Cerebellar nuclear complex (tissue), 1 donor: ENCODE measurements at places on chromosomes 5 and 9.

GRCh38 chr9:20649381-20649780 lies 27.1 kb upstream of the MLLT3 start:
- no peak for DNase-seq

DNA sequence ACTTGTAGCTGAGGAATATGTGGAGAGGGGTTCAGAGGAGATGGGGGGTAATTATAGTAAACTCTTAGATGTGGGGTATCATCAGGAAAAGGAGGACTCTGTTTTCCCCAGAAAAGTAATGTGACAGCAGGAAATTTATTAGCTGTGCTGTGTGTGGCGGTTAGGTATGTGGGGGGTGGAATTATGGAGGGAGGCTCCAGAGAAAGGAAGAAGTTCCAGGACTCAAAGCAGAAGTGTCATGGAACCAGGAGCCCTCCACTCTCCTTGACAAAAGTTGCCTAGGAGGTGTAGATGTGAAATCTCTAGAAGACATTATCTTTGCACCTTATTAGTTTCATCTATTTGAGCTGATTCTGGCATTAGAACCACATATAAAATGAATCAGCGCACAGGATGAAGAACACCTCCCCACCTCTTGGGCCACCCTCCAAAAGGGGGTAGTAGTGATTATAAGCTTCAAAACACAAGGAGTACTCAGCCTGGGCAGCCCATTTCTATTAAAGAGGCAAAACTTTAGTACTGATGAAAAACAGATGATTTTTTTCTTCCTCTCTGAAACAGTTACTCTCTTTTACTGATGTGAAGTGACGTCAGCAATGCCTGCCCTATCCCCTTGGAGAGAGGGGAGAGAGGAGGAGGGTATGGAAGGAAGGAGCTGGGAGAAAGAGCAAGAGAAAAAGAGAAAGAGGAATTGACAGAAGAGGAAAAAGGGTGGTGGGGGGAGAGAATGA lies 18.2 kb downstream of the NR2F1 start:
- DNase-seq = no peak

GRCh38 chr5:73908395-73908794 lies 282.4 kb downstream of the ARHGEF28 start:
- DNase-seq = no peak

DNA sequence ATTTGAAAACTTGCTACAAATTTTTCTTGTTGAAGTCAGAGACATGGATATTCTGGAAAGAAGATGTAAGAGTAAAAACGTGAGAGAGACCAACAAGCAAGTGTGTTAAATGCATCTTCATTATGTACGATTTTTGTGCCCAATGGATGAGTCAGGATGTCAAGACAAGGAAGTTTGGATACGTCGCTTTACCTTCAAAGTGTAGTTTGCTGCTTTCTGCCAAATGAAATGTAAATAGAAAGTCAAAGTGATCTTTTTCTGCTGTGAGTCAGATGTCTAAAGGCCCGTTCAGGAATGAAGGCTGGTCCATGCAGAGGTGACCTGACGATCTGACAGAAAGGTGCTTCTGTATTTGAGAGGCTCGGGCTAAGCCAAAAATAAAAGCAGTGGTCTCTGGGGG lies 273.1 kb upstream of the PIK3R1 start:
- DNase-seq = no peak

DNA sequence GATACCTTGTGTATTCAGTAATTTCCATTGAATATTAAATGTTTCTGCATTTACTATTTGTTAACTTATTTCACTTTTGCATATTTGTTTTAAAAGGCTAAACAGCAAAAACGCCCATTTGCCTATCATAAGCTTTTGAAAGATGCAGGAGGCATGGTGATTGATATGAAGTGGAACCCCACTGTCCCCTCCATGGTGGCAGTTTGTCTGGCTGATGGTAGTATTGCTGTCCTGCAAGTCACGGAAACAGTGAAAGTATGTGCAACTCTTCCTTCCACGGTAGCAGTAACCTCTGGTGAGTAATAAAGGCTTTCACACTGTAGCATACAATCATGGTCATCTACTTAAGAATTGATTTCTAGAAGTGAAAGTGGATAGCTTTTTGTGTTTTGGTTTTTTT lies 3.8 kb downstream of the NUP214 start:
- DNase-seq = no peak

- DNase-seq = no peak
These were observed 45.8 kb downstream of the OSMR start for GRCh38 chr5:38891563-38891962.

DNA sequence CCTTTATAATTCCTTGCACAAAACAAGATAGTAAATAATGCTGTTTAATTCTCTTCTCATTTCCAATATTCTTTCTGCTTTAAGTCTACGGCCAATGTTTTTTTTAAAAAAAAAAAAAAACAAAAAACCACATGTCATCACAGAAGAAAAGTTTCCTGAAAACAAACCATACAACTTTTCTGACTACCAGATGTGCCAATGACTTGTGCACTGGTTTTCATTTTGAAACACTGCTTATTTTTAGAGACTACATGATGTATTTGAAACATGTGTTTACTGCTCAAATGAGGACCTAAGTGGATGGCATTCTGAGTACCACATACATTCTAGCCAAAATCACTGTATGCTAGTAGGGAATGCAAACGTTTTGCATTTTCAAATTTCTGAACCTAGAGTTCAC lies 167.9 kb downstream of the GLIS3 start:
- DNase-seq = no peak
